ENCODE measurements at places on chromosomes 3 and 15.

- no peaks in the 10 kb centered on the region for H3K36me3 ChIP-seq
- no peak overlapping the region for H3K27ac ChIP-seq
- DNase-seq = no peak
- peaks cover 4% of the 10 kb centered on the region for H3K4me1 ChIP-seq
- peaks cover 2% of the 10 kb centered on the region for H3K27me3 ChIP-seq
- H3K4me3 ChIP-seq = no peak overlapping the region
Measured at GRCh38 chr15:99978426-99978825, 245.2 kb upstream of the LYSMD4 start.

GRCh38 chr15:65028338-65028737, 1.1 kb downstream of the MTFMT start:
- peaks cover 5% of the 10 kb centered on the region for H3K27me3 ChIP-seq
- H3K36me3 ChIP-seq = peaks cover 13% of the 10 kb centered on the region
- H3K27ac ChIP-seq = peak overlapping the region; percentile 55
- peaks cover 25% of the 10 kb centered on the region for H3K4me1 ChIP-seq
- peak overlapping the region; percentile 91 for H3K4me3 ChIP-seq

DNA sequence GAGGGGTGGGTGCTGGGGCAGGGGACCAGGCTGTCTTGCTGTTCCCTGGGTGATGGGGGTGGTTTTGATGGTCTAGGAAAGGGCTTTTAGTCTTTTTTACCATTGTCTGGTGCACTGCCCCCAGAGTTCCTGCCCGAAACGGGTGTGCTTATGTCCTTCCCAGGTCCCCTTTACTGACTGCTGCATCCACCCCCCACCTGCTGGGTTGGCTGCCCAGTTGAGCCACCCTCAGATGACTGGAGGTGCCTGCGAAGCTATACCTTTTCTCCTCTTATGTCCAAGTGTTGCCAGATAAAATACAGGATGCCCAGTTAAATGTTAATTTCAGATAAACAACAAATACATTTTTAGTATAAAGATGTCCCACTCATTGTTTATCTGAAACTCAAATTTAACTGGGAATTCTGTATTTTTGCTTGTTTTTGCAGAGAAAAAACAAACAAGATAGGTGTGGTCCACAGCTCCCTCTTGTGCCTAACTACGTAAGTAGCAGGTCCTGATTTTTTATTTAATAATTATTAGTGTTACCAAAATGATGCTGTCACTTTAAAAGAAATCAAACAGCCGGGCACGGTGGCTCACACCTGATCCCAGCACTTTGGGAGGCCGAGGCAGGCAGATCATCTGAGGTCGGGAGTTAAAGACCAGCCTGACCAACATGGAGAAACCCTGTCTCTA, 6.1 kb upstream of the RPP14 start:
- no peak for DNase-seq
- peaks cover 20% of the 10 kb centered on the region for H3K27me3 ChIP-seq
- no peaks in the 10 kb centered on the region for H3K4me1 ChIP-seq

- peak overlapping the region; percentile 45 for H3K4me3 ChIP-seq
- H3K27me3 ChIP-seq = peaks cover 7% of the 10 kb centered on the region
- no peaks in the 10 kb centered on the region for H3K36me3 ChIP-seq
- H3K4me1 ChIP-seq = peaks cover 11% of the 10 kb centered on the region
- no peak for DNase-seq
Measured at GRCh38 chr3:12879191-12879815, 37.9 kb upstream of the RPL32 start.

DNA sequence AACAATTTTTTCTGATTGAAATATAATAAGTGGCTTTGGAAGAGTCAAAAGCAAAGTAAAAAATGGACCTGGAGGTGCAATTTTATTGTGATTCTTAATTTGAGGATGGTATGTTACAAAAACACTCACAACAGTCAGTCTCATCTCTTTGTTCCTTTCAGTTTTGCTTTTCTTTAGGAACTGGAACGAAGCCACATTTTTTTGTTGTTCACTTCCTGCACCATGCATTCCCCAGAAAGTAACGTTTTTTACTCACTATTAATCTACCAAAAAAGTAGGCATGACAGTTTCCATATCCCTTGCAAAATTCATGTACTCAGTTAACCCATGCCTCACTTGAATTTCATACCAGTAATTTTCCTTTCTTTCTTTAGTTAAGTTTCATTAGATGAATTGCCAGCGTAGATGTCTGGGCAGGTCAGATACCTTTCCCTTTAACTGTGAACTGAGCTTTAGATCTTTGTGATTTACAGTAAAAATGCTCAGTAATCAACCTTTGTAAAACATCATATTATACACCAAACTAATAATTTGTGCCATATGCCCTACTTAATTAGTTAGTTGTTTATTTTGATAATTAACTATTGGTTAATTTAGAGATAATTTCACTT, 384.3 kb downstream of the ROBO1 start:
- H3K36me3 ChIP-seq = no peaks in the 10 kb centered on the region
- no peak overlapping the region for H3K4me3 ChIP-seq
- no peaks in the 10 kb centered on the region for H3K27me3 ChIP-seq
- no peak overlapping the region for H3K27ac ChIP-seq
- no peak for DNase-seq

GRCh38 chr3:116425126-116425525, 20.2 kb downstream of the LSAMP start:
- no peaks in the 10 kb centered on the region for H3K36me3 ChIP-seq
- H3K4me1 ChIP-seq = peaks cover 31% of the 10 kb centered on the region
- peak overlapping the region; percentile 68 for H3K27ac ChIP-seq
- H3K4me3 ChIP-seq = no peak overlapping the region
- DNase-seq = no peak

DNA sequence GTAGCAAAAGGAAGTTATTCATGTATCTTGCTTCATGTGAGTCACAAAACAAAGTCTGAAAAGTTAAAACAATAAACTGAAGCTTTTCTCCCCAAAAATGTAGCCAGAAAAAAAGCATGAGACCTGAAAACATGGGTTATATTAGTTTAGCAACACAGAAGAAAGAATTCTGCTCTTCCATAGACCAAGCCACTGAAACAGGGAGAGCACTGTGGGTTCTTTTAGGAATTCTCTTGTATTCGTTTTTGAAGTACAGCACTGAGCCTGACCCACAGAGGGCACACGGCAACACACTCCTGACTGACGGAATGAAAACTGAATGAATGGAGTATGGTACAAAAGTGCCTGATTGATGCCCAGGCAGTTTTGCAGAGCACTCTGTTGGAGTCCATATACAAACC, 66.6 kb downstream of the TM4SF4 start:
- H3K4me1 ChIP-seq = peaks cover 65% of the 10 kb centered on the region
- H3K27ac ChIP-seq = no peak overlapping the region
- no peak overlapping the region for H3K4me3 ChIP-seq
- DNase-seq = no peak
- H3K27me3 ChIP-seq = no peaks in the 10 kb centered on the region

- H3K4me3 ChIP-seq = no peak overlapping the region
- no peak for DNase-seq
- H3K27me3 ChIP-seq = peaks cover 9% of the 10 kb centered on the region
- H3K36me3 ChIP-seq = no peaks in the 10 kb centered on the region
- no peak overlapping the region for H3K27ac ChIP-seq
Measured at GRCh38 chr15:33735637-33736247, 232.6 kb upstream of the CHRM5 start.

- no peak for DNase-seq
- H3K36me3 ChIP-seq = no peaks in the 10 kb centered on the region
- H3K4me3 ChIP-seq = no peak overlapping the region
- H3K27me3 ChIP-seq = no peaks in the 10 kb centered on the region
- H3K27ac ChIP-seq = no peak overlapping the region
Measured at GRCh38 chr3:140351466-140351865, 326.4 kb upstream of the TRIM42 start.

- H3K27ac ChIP-seq = no peak overlapping the region
- H3K36me3 ChIP-seq = peaks cover 3% of the 10 kb centered on the region
- H3K4me1 ChIP-seq = peaks cover 13% of the 10 kb centered on the region
- H3K27me3 ChIP-seq = peaks cover 11% of the 10 kb centered on the region
- no peak for DNase-seq
Measured at GRCh38 chr15:93612953-93613352, 523.9 kb upstream of the RGMA start.

DNA sequence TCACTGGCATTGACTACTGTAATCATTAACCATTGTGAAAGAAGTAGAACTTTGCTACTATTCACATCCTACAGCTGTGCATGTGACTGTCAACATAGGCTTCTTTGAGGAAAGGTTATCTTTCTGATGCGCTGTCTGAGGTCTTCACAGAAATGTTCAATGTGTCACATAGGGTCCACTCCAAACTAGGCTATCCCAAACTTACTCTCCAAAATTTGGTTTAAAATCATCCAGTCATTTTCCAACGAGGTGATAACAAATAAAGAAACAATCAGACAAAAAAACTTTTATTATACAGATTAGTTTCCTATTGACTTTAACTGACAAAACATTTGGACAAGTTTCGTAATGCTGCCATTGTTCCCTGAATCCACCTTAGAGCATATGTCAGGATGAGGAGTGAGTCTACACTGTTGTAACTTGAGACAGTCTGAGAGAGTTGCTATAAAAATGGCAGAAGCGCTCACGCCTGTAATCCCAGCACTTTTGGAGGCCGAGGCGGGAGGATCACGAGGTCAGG, 511.6 kb downstream of the PLOD2 start:
- no peak overlapping the region for H3K27ac ChIP-seq
- no peak for DNase-seq
- no peaks in the 10 kb centered on the region for H3K36me3 ChIP-seq
- H3K4me1 ChIP-seq = no peaks in the 10 kb centered on the region
- no peak overlapping the region for H3K4me3 ChIP-seq

DNA sequence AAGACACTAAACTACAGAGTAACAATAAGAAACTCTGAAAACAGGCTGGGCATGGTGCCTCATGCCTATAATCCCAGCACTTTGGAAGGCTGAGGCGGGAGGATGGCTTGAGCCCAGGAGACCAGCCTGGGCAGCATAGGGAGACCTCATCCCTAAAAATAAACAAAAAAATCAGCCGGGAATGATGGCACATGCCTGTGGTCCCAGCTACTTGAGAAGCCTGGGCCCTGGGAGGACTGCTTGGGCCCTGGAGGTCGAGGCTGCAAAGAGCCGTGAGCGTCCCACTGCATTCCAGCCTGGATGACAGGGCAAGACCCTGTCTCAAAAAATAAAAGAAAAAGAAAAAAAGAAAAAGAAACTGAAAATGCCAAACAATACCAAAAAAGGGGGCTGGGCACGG, 55.4 kb downstream of the TMCC1 start:
- no peak for DNase-seq
- H3K27me3 ChIP-seq = no peaks in the 10 kb centered on the region
- H3K4me3 ChIP-seq = no peak overlapping the region
- H3K4me1 ChIP-seq = peaks cover 19% of the 10 kb centered on the region

DNA sequence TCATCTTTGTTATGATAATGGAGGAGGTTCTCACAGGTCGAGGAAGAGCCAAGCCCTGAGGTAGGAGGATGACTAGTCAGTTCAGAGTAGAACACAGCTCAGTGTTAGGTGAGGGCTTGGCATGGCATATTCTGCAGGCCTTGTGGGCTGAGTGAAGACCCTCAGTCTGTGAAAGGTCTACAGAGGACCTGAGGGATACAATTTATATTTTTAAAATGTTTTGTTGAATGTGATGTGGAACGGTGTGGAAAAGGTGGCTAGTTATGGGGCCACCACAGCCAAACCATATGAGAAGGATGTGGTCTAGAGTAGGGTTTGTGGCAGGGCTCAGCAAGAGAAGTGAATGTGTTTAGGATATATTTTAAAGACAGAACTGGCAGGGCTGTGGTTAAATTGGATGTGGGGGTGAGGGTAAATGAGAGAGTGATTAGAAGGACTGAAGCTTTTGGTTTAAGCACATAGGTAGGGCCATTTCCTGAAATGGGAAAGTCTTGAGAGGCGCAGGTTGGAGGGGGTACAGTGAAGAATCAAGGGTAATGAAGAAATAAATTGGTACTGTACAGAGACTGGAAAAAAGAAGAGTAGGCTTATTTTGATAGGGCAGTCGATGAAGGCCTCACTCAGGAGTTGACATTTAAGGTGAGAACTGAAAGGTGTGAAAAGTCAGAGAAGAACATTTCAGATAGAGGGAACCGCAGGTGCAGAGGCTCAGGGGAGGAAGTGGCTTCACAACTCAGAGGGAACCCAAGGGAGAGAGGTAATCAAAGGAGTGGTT, 60.5 kb downstream of the SPTSSB start:
- H3K36me3 ChIP-seq = no peaks in the 10 kb centered on the region
- no peak overlapping the region for H3K4me3 ChIP-seq
- no peaks in the 10 kb centered on the region for H3K27me3 ChIP-seq
- DNase-seq = no peak
- peaks cover under 1% of the 10 kb centered on the region for H3K4me1 ChIP-seq
- H3K27ac ChIP-seq = no peak overlapping the region

- H3K4me1 ChIP-seq = peaks cover 8% of the 10 kb centered on the region
- H3K27me3 ChIP-seq = no peaks in the 10 kb centered on the region
- DNase-seq = no peak
- H3K36me3 ChIP-seq = no peaks in the 10 kb centered on the region
- H3K27ac ChIP-seq = no peak overlapping the region
Measured at GRCh38 chr3:114827495-114827894, 319.6 kb downstream of the ZBTB20 start.

DNA sequence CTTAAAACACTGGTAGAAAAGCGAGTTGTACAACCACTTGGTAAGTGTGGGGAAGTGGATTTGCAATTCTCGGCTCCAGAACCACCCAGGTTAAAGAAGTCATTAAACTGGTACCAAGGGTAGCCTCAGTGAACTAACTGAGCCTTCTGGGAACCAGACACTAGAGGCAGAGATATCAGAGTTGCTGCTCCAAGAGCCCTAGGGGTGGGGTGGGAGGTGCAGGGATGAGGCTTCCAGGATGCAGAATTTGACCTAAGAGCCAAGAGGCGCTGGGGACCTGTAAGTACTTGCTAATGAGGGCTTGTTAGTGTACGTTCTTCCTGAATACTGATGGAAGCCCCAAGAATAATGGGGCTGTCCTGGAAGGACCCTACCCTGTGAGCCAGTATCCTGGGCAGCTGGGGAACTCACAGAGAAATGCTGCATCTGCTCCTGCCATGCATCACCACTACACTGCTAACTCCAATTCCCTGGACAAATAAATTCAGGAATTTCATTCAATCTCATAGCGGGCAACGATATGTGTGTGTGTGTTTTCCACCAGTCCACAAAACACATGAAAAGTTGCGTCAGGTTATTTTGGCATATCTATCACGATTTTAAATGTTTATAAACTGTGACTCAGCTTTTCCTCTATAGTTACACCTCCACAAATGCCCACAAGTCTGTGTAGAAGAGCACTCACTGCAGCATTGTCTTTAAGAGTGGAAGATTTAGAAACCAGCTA, 23.8 kb downstream of the STIMATE start:
- no peaks in the 10 kb centered on the region for H3K27me3 ChIP-seq
- H3K36me3 ChIP-seq = peaks cover 4% of the 10 kb centered on the region
- H3K4me3 ChIP-seq = no peak overlapping the region
- DNase-seq = no peak

GRCh38 chr3:150447631-150448465, 39.8 kb downstream of the TSC22D2 start:
- H3K4me1 ChIP-seq = peaks cover 27% of the 10 kb centered on the region
- no peaks in the 10 kb centered on the region for H3K27me3 ChIP-seq
- DNase-seq = no peak
- H3K27ac ChIP-seq = peak overlapping the region; percentile 14

GRCh38 chr15:55681631-55682030, 61.3 kb downstream of the PRTG start:
- H3K4me1 ChIP-seq = peaks cover 17% of the 10 kb centered on the region
- peaks cover 17% of the 10 kb centered on the region for H3K36me3 ChIP-seq
- H3K27me3 ChIP-seq = no peaks in the 10 kb centered on the region
- DNase-seq = no peak
